ENCODE measurements at places on chromosomes 3 and 15. TPM values are rescaled to one million over a fixed set of nuclear protein-coding genes. Genes with fewer than 3 reads are reported as not detected.

- no peak overlapping the region for H3K27ac ChIP-seq
- peaks cover 51% of the 10 kb centered on the region for H3K4me1 ChIP-seq
- no peaks in the 10 kb centered on the region for H3K27me3 ChIP-seq
- peaks cover 7% of the 10 kb centered on the region for H3K36me3 ChIP-seq
- DNase-seq = no peak
- no peak overlapping the region for H3K4me3 ChIP-seq
These were observed 63.5 kb downstream of the UACA start for GRCh38 chr15:70699890-70700289.

GRCh38 chr3:15796771-15797641 lies 773 bp downstream of the ANKRD28 start:
- H3K4me1 ChIP-seq = peaks cover 30% of the 10 kb centered on the region
- peak overlapping the region; percentile 42 for H3K4me3 ChIP-seq
- H3K27ac ChIP-seq = peak overlapping the region; percentile 96

Gene HYAL1
- total RNA-seq = 0.18 TPM

Gene FBXL22
- total RNA-seq = 2.1 TPM

Gene ECE2
- not detected for total RNA-seq

GRCh38 chr3:184059424-184059823 lies 6.6 kb downstream of the HTR3C start:
- H3K27ac ChIP-seq = no peak overlapping the region
- H3K27me3 ChIP-seq = no peaks in the 10 kb centered on the region
- no peak for DNase-seq
- H3K4me1 ChIP-seq = peaks cover 18% of the 10 kb centered on the region
- no peaks in the 10 kb centered on the region for H3K36me3 ChIP-seq
